CD8-positive, alpha-beta memory T cell (primary cell): ENCODE measurements at places on chromosomes 16 and 17. TPM values are rescaled to one million over a fixed set of nuclear protein-coding genes. Genes with fewer than 3 reads are reported as not detected.
A peak's percentile ranks its signal among the peaks of the same experiment; 100 is the strongest.

- no peaks in the 10 kb centered on the region for H3K27me3 ChIP-seq
- H3K4me3 ChIP-seq = no peak overlapping the region
- no peak overlapping the region for H3K27ac ChIP-seq
- peaks cover 51% of the 10 kb centered on the region for H3K36me3 ChIP-seq
Measured at GRCh38 chr16:27432558-27432957, 30.6 kb downstream of the IL21R start.

GRCh38 chr16:56370875-56371659 lies 54.3 kb downstream of the AMFR start:
- H3K36me3 ChIP-seq = peaks cover 21% of the 10 kb centered on the region
- DNase-seq = no peak

GRCh38 chr16:70804153-70804733 lies 3.3 kb upstream of the VAC14 start:
- no peaks in the 10 kb centered on the region for H3K36me3 ChIP-seq
- H3K27ac ChIP-seq = no peak overlapping the region
- H3K4me1 ChIP-seq = peaks cover 14% of the 10 kb centered on the region
- no peak overlapping the region for H3K4me3 ChIP-seq
- no peak for DNase-seq

DNA sequence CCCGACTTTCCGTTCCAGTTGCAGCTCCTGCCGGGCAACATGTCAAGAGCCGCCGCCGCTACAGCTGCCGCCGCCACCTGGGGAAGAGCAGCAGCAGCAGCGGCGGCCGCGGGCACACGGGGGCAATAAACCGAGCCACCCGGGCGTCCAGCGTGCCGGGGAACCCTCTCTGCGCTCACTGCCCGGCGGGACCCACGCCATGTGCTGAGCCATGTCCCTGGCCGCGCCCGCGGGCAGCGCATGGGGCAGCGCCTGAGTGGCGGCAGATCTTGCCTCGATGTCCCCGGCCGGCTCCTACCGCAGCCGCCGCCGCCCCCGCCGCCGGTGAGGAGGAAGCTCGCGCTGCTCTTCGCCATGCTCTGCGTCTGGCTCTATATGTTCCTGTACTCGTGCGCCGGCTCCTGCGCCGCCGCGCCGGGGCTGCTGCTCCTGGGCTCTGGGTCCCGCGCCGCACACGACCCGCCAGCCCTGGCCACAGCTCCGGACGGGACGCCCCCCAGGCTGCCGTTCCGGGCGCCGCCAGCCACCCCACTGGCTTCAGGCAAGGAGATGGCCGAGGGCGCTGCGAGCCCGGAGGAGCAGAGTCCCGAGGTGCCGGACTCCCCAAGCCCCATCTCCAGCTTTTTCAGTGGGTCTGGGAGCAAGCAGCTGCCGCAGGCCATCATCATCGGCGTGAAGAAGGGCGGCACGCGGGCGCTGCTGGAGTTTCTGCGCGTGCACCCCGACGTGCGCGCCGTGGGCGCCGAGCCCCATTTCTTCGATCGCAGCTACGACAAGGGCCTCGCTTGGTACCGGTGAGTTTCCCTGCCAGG lies 604 bp downstream of the HS3ST3B1 start:
- peak overlapping the region; percentile 82 for H3K27ac ChIP-seq
- DNase-seq = peak; percentile 63
- peaks cover 21% of the 10 kb centered on the region for H3K27me3 ChIP-seq
- H3K36me3 ChIP-seq = no peaks in the 10 kb centered on the region
- H3K4me1 ChIP-seq = peaks cover 64% of the 10 kb centered on the region

GRCh38 chr17:45403906-45404490 lies 28.7 kb downstream of the ARHGAP27 start:
- DNase-seq = no peak
- H3K4me1 ChIP-seq = peaks cover 23% of the 10 kb centered on the region
- peaks cover 49% of the 10 kb centered on the region for H3K36me3 ChIP-seq
- no peak overlapping the region for H3K27ac ChIP-seq

DNA sequence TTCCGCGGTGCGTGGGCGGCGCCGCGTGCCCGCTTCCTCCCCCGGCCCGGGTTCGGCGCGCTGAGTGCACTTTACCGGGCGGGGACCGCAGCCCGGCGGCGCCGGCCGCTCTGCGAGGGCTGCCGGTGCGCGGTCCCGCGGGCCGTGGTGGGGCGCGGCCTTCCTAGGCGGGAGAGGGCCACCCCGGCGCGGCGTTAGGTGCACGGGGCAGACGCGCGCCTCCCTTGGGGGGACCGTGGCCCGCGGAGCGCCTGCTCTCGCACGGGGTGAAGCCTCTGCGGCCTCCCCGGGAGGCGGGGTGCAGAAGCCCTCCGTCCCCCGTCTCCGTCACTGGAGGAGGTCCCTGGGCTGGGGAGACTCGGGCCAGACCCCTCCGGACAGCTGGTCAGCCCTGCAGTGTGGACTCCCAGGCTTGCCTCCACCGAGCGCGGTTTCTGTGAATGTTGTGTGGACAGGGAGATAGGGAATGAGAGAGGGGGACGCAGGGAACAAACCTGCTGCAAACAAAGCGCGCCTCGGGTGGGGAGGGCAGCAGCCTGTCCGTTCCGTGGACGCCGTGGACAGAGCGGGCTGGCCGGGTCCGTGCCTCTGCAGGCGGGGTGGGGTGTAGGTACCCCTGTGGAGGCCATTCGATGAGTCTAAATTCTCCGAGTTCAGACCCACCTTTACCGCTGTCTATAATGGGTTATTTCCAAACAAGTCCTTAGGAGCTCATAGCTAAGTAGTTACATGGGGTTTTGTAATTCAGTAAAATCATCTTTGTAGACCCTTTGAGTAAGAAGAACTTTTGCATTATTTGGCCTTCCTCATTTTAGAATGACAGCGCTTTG lies 721 bp downstream of the TBCD start:
- peak overlapping the region; percentile 59 for H3K27ac ChIP-seq
- H3K4me1 ChIP-seq = peaks cover 13% of the 10 kb centered on the region
- H3K36me3 ChIP-seq = no peaks in the 10 kb centered on the region
- DNase-seq = no peak

DNA sequence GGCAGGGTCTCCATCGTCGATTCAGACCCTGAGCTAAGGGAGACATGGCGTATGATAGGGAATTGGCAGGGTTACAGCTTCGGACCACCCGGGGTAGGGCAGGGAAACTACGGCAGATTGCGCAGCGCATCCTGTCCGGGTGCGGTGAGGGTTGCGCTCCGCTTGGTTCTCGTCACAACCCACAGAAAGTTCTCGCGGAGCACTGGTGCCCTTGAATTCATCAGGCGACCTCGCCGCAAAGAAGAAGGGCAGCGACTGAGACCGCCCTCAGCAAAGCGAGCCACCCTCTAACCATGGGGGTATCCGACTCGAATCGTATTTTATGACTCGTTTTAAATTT lies 1.2 kb downstream of the HS3ST3B1 start:
- peaks cover 63% of the 10 kb centered on the region for H3K4me1 ChIP-seq
- no peaks in the 10 kb centered on the region for H3K36me3 ChIP-seq
- H3K27ac ChIP-seq = peak overlapping the region; percentile 82
- peak; percentile 67 for DNase-seq
- peak overlapping the region; percentile 94 for H3K4me3 ChIP-seq

DNA sequence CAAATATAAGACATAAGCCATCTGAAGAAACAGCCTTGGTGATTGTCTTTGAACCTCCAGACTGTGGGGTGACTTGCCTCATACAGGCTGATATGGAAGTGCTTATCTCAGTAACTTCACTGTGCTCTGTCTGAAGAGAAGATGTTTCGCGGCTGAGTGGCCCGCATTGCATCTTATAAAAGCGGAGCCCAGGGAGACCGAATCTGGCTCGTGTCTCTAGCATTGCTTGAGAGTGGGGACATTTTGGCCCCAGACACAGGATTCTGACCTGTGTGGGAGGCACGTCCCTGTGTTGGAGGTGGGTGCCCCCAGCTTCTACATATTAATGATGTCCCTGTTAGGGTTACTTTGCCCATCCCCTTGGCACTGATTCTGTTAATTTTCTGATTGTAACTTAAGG lies 66.4 kb downstream of the METRNL start:
- no peaks in the 10 kb centered on the region for H3K27me3 ChIP-seq
- no peak overlapping the region for H3K4me3 ChIP-seq
- H3K36me3 ChIP-seq = no peaks in the 10 kb centered on the region
- H3K4me1 ChIP-seq = no peaks in the 10 kb centered on the region

GDPD1 gene
- 2.6 TPM for total RNA-seq

ZPBP2 gene
- total RNA-seq = 0.74 TPM
